ENCODE measurements at places on chromosomes 3 and 15.

- no peak for DNase-seq
Measured at GRCh38 chr3:49630784-49631183, 43.4 kb upstream of the APEH start.

- no peak for DNase-seq
Measured at GRCh38 chr3:170497207-170498095, 78.8 kb downstream of the CLDN11 start.

- no peak for DNase-seq
Measured at GRCh38 chr3:174466471-174467054, 392.6 kb upstream of the NAALADL2 start.

- no peak for DNase-seq
Measured at GRCh38 chr15:83304861-83305703, 20.6 kb upstream of the BNC1 start.

- no peak for DNase-seq
Measured at GRCh38 chr3:74410276-74410941, 204.1 kb downstream of the CNTN3 start.

DNA sequence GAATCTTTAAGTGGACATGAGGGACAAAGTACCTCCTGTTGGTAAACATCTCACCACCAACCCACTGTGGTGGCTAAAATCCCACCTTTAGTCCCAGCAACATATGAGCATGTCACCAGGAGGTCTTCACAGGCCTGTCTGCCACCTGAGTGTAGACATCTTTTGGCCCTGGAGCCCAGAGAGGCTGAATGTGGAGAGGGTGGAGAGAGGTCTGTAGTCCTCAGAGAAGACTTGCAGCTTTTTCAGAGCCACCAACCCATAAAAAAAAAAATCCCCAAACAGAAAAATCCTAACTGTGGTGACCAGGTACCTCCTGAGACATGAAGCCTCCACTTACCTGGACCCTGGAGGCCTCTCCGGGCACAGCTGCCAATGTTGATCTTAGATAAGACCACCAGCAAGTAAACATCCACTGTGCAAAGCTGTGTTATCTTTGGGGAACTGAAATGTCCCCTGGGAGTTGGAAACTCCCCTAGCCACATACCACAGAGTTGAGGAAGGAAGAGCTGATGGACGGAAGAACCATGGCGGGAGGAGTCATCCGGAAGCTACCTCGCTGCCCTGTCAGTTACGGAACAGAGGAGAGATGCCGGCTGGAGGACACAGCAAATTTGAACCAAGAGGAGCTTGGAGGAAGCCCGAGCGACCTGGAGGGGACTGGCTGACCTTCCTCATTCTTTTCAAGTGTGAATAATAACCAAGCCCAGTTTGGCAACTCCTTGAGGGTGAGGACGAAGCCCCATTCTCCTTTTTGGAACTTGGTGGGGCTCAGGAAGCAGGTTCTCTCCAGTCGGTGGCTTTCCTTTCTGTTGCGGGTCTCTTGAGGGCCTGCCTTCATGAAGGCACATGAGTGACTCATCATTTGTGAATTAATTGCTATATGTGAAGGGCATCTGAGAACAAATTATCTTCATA lies at the start of gene GHRL:
Gene GHRL, minus strand, starts transcription at position 443 of the 915 bp plus-strand sequence. CDS start 2,767 bp downstream, outside the sequence.
- DNase-seq, result peak; percentile 10

GRCh38 chr3:152296971-152297370 lies 28.2 kb downstream of the MBNL1 start:
- DNase-seq, result no peak

GRCh38 chr3:125121246-125122010 lies 65.6 kb upstream of the HEG1 start:
- no peak for DNase-seq

DNA sequence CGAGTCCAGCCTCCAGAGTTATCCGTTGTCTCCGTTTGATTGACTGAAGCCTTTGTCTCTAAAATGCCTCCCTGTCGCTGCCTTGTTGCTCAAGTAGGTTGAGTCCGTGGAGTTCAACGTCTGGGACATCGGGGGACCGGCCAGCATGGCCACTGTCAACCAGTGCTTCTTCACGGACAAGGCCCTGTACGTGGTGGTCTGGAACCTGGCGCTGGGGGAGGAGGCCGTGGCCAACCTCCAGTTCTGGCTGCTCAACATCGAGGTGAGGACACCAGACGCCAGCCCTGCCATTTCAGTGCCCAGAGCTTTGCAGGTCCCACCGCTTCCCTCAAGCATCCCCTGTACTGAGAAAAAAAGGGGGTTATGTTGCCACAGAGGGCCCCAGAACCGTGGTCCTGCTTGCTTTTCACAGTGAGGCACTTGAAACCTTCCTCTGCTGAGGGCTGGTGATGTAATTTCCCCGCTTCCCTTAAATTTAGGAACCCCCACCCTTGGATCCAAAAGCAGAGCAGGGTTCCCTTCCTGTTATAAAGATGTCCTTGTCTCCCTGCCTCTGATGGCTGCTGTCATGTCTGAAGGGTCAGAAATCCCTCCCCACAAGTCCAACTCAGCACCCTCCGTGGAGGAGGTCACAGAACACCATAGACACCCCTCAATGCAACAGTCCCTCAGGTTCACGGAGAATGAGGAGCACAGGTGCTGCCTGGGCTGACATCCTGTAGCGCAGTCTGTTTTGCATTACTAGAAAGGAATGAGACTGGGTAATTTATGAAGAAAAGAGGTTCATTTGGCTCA lies 105.7 kb downstream of the LRRK1 start:
- no peak for DNase-seq

- DNase-seq, result no peak
Measured at GRCh38 chr3:69329892-69330291, 56.0 kb downstream of the FRMD4B start.

All from hematopoietic multipotent progenitor cell treated with erythropoietin and hydrocortisone succinate and interleukin-3 and kit ligand, for 17 days (in vitro differentiated cells).